ENCODE measurements at places on chromosomes 1 and 21.

GRCh38 chr1:77845951-77846350 lies 42.5 kb upstream of the NEXN start:
- DNase-seq = no peak

DNA sequence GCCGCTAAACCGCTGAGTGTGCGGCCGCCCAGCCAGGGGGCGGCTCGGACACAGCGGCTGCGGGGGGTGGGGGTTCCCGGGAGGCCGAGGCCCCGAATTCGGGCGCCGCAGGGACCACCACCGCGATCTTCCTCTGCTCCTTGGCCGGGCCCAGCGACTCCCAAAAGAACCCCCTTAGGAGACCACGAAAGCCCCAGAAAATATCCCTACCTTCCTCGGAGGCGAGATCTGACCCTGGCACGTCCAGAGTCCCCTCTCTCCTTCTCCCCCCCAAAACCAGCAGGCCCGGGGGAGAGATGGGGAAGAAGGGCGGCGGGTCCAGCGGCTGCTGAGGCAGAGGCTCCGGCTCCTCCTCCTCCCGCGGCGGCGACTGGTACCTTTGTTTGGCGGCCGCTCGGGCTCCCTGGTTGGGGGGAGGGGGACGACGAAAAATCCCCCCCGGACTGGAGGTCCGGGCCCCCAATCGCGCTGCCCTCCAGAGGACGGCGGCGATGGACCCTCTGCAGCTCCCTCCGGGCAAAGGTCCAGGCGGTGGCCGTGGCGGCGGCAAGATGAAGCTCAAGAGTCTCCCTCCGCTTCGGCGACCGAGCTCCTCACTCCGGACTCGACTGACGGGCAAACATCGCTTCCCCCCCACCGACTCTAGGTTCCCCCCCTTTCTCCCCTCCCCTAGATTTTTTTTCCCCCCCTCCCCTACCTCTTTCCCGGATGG lies at the start of gene ARID4B:
TSS of gene ARID4B (minus strand) at position 621 of the 712 bp plus-strand sequence. CDS start 1,260 bp downstream, outside the sequence.
- DNase-seq = no peak

DNA sequence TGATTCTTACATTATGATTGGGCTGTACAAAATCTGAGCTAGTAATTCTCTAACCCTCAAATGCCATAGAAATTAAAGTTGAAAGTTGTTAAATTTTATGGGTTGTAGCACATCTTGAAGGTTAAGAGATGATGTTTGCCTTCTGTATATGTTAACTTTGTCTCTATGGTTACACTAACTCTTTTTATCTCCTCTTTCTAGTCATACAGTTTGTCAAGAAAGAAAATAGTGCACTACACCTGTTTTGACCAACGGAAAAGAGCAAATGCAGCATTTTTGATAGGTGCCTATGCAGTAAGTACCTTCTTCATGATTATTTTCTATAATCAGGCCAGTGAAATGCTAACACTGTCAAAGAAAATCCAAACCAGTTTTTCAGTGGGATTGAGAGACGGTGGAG lies 38.2 kb downstream of the CDC14A start:
- DNase-seq = no peak

DNA sequence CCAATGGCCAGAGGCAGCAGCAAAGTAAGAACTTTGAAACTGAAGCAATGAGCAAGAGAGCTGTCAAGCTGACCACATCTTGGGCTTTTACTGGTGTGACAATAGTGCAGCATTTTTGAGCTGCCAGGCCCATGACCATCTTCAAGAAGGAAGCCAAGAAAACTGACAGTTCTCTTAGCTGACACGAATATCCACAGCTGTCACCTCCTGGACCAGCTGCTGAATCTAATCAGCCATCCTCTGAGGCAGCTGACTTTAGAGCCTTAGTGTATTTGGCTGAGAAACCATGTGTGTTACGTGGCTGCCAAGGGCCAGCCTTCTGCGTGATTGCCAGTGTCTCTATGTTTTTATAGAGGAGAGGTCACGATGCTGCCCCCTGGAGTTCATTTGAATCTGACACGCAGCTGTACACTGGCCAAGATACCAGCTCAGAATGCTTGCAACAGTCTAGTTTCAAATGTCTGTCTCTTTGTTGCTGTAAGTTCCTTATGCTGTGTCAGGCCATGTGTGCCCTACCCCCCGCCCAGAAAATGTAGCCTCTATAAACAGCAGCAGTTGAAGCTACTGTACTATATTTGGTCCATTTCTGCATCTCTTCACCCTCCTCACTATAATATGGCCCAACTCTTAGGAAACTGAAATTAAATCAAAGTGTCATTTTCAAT lies 39.7 kb downstream of the PALMD start:
- DNase-seq = peak; percentile 93

DNA sequence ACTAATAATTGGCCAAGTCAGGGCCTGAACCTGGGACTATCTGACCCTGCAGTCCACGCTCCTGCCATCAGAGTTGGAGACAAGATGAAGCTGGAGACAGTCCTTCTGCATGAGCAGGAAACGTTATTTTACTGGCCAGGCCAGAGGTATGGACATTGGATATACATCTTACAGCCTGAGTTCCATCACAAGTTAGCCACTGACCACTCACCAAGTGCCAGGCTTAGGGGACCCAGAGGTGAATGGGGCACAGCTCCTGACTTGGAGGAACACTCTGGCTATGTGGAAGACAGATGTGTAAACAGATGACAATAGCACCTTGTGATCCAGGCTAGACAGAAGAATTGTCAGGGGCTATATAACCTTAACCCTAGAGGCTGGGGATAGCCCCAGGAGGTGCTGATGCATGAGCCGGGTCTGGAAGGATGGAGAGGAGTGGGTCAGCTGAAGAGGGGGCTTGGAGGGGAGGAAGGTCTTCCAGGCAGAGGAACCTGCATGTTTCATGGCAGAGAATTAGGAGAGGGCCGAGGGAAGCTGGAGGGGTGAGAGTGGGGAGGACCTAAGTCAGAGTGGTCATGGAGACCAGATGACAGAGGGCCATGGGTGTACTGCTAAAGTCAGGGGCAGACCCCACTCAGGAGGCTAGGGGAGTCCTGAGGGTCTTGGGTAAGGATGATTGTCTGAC lies 52.5 kb upstream of the DMRTB1 start:
- DNase-seq = no peak

- no peak for DNase-seq
These were observed 1.1 kb upstream of the KCNT2 start for GRCh38 chr1:196609370-196609737.

GRCh38 chr1:222243902-222244301 lies 304.0 kb downstream of the HHIPL2 start:
- no peak for DNase-seq

DNA sequence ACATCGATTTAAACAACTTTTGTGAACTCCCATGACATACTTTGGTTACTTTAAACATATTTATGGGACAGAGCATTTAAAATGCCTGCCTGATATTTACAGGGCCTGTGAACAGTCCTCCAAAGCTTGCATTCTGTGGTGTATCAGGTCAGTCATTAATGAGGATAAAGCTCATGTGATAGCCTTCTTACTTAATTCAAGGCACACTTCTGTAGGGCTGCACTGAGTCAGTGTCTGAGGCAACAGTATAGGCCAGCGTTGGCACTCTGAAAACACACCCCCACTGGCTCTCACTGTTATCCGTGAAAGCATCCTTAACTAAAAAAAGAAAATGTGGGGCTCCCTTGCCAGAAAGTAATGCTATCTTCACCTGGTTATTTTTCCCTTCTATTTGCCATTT lies 200.0 kb downstream of the NFIA start:
- no peak for DNase-seq

DNA sequence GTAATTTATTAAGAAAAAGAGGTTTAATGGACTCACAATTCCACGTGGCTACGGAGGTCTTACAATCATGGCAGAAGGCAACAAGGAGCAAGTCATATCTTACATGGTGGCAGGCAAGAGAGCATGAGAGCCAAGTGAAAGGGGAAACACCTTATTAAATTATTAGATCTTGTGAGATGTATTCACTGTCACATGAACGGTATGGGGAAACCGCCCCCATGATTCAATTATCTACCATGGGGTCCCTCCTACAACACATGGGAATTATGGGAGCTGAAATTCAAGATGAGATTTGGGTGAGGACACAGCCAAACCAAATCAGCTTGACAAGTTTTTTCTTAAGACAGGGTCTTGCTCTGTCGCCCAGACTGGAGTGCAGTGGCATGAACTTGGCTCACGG lies 14.3 kb downstream of the DAP3 start:
- no peak for DNase-seq

DNA sequence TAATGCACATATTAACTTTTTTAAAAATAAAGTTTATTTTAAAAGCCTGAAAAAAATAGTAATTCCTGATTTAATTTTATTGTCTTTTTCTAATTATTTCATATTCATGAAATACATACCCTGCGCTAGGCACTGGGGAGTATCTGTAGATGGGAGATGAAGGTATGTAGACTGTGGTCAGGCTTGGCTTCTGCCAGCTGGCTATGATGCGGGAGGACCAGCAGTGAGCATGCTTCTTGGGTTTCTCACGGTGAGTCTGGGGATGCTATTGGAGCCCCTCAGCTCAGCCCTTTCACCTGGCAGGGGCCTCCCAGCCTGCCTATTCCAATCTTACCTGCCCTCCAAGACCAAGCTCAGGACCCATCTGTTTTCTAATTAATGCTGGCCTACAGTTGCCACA lies 138.4 kb downstream of the NOS1AP start:
- DNase-seq = no peak

GRCh38 chr1:63277195-63278192 lies 44.9 kb upstream of the FOXD3 start:
- no peak for DNase-seq

DNA sequence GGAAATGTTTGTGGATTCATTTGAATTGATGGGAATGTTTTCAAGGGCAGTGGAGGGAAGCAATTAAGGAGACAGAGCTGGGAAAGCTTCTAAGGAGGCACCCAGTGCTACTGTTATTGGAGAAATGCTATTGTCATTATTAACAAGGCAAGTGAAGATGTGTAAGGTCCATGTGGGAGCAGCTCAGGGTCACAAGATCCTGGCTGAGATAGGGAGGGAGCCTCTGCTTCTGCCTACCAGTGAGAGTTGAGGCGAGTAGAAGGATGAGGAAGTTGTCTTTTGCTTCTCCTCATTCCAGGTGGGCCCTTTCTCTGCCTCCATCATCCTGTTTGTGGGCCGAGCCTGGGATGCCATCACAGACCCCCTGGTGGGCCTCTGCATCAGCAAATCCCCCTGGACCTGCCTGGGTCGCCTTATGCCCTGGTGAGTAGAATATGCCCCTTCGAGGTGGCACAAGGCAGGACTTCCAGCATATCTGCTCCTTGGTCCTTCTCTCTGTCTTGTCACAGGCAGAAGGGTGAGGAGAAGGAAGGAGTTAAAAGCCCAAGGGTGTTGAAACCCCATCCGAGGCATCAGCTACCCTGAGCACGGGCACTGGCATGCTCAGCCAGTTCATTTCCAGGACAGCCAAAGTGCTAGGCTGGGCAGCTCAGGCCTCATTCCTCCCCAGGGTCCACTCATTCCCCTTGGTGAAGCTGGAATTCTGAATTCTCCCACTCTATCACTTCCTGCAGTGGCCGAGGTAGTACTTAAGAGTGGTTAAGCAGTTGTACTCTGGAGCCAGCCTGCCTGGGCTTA lies 3.7 kb downstream of the MFSD2A start:
- DNase-seq = no peak

Data from fibroblast of pulmonary artery (primary cell).